ENCODE measurements at places on chromosomes 2 and 18.

- DNase-seq: no peak
Observed at GRCh38 chr2:126356631-126357030, 299.3 kb upstream of the GYPC start.

- no peak for DNase-seq
Observed at GRCh38 chr2:12467303-12467702, 249.4 kb upstream of the TRIB2 start.

GRCh38 chr2:74378007-74378406 is 2.1 kb downstream of the DCTN1 start:
- no peak for DNase-seq

- DNase-seq: no peak
Observed at GRCh38 chr2:44120428-44120827, 48.2 kb upstream of the PPM1B start.

- DNase-seq: no peak
Observed at GRCh38 chr2:119482481-119483394, 41.5 kb downstream of the SCTR start.

DNA sequence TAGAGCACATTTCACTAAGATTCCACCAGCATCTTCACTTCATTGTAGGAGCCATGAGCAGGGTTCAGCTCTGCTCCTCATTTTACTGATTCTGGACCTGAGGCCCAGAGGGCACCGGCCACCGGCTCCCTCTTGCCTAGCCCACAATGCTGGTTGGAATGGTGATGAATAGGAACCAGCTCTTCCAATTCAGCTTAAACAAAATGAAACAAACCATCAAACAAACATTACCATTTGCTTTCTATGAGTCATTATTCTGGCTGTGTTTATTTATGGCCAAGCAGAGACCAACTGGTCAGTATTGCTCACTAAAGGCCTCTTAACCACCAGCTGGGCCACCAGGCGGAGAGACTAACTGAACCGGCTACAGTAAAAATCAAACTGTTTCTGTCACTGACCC is 176.7 kb downstream of the MTX2 start:
- DNase-seq: no peak
